ENCODE measurements at places on chromosomes 5 and 9.

GRCh38 chr5:167934551-167934971, 356.9 kb upstream of the WWC1 start:
- no peak for DNase-seq

- DNase-seq = no peak
These were observed 114.6 kb upstream of the SPOCK1 start for GRCh38 chr5:137613554-137614265.

GRCh38 chr9:96398582-96399324, 15.2 kb upstream of the SLC35D2 start:
- no peak for DNase-seq

GRCh38 chr9:129059796-129060785, 20.8 kb upstream of the DOLPP1 start:
- no peak for DNase-seq

- no peak for DNase-seq
These were observed 126.4 kb downstream of the ADAMTS6 start for GRCh38 chr5:65355301-65355700.

DNA sequence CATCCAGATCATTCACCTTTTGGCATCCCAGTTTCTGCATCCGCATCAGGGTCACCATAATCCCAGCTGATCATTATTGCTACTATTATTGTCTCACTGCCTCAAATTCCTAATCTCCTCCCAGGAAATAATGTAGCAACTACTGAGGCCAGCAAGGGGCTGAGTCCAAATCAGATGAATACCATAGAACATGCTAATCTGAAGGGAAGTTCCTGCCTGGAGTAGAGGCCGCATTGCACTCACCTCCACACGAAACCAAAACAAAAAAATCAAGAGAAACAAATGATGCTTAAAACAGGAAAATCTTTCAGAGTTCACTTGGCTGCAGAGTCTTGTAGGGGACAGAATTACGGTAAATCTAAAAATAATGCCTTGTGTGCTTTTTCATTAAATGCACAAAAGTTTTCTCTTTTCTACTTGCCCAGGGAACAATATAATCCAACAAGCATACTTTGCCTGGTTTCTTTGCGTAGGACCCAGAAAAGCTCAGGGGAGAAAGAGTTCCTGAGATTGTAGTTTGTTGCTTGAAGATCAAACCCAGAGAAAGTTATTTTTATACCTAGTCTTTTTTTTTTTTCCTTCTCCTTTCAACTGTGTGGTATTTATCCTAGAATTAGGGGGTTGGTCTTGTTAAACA, 87.7 kb upstream of the KLF4 start:
- DNase-seq = no peak

DNA sequence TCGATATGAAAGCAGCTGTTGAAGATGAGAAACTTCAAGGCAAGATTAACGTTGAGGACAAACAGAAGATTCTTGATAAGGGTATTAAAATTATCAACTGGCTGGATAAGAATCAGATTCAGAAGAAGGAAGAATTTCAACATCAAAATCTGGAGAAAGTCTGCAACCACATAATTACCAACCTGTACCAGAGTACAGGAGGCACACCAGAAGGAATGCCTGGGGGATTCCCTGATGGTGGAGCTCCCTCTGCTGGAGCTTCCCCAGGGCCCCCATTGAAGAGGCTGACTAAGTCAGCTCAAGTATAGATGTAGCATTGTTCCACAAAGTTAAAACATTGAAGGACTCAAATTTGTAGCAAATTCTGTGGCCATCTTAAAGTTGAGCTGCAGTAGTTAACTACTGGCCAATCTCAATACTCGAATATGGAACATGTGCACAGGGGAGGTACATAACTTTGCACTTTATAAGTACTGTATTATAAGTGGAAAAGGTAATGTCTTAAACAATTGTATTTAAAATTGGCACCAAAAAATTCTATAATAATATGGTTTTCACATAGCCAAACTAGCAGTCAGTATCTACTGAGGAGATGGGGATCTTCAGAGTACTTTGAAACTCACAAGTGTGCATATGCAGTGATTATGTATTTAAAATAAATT, 237.5 kb downstream of the CHSY3 start:
- peak; percentile 62 for DNase-seq

DNA sequence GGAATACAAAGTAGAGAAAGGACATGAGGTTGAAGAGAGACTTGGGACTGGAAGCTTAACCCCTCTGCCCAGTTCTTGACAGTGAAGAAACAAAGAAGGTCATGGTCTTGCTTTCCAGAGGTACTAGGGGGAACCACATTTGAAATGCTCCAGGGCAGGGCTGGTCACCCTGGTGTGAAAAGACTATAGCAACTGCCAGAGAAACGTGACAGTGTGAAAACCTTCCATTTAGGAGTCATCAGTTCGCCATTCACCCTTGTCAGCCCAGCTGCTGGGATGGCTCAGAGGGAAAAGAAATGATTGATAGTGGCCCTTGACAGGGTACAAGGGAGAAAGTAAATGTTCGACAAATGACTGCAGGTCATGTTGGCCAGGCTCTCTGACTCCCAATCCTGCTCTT, 56.7 kb downstream of the MAT2B start:
- DNase-seq = no peak

DNA sequence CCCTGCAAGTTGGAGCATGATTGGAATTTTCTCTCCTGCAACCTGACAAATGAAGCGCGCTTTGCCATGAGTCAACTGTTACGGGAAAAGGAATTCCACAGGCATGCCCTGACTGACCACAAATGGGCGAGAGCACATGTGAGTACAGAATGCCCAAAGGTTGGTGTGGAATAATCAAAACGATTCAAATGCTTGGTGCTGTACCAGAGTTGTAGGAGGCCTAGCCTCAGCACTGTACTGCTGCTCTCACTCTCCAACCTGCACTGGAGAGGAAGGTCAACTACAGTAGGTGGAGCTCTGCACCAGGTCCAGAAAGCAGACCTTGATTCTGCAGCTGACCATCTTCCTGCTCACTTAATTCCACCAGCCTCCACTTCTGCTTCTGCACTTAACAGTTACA, 406.9 kb upstream of the ACTBL2 start:
- no peak for DNase-seq

- DNase-seq = no peak
These were observed 9.7 kb upstream of the NEK6 start for GRCh38 chr9:124248066-124248465.

DNA sequence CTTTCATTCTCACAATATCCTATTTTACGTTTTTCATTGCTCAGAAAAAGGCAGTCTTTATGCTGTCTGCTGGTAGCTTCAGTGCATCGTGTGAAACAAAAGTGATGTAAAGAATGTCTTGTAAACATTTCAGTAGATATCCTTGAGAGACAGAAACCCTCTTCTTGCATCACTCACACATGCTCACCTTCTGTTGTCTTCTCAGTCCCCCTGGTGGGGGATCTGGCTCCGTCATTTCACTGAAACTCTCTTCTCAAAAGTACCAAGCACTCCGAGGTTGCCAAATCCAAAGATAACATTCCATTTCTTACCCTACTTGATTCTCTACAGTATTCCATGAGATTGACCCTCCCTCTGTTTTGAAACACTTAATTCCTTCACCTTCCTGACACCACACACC, 46.1 kb upstream of the PCA3 start:
- DNase-seq = no peak

GRCh38 chr5:74576941-74577456, 63.5 kb downstream of the ENC1 start:
- no peak for DNase-seq

DNA sequence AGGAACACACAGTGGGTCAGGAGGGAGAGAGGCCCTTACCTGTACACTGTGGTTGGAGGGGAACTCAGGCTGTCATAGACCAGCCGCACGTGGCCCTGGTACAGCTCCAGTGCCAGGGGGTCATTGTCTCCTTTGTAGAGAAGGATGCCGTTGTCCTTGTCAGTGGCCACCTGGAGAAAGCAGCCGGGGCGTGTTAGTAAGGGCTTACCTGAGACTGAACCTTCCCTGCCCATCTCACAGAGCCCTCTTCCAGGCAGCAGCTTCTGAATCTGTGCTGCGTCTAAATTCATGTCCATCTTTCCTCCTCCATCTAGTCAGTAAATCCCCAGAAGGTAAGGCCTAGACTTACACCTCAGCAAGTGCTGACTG, 104.7 kb upstream of the PANK3 start:
- no peak for DNase-seq
